ENCODE measurements at places on chromosomes 12 and 14.

- DNase-seq: no peak
These were observed 1.1 kb downstream of the NCAPD2 start for GRCh38 chr12:6494968-6495367.

- no peak for DNase-seq
These were observed 951.2 kb downstream of the FLRT2 start for GRCh38 chr14:86481104-86481503.

DNA sequence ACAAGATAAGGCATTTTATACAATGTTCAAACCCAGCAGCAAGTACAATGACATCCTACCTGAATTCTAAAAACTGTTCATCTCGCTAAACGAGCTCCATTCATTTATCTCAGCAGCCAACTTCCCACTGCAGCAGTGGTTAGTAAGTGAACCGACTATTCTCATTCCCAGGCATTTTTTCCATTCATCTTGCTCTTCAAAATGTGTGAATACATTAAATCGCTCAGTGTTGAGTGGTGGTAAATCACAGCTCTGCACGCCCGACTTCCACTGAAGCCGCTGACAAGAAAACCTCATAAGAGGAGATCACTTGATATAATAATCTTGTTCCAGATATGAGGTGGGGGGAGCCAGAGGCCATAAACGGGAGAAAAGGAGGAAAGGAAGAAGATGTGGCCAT lies 746.2 kb upstream of the USP15 start:
- no peak for DNase-seq

DNA sequence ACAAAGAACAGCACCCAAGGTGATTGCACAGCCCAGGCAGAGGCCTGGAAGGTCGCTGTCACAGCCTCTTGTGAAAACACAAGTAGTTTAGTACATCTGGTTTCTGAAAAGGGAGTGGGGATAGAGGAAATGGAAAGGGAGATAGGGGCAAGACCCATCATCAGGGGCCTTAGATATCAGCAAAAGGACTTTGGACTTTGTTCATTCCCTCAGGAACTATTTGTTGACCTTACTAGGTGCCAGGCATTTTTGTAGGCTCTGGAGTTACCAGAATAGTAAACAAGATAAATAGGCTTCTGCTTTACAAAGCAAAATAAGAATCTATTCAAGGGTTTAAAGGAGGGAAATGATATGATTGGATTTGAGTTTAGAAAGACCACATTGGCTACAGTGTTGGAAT lies 199.4 kb upstream of the CDKN3 start:
- DNase-seq: no peak

DNA sequence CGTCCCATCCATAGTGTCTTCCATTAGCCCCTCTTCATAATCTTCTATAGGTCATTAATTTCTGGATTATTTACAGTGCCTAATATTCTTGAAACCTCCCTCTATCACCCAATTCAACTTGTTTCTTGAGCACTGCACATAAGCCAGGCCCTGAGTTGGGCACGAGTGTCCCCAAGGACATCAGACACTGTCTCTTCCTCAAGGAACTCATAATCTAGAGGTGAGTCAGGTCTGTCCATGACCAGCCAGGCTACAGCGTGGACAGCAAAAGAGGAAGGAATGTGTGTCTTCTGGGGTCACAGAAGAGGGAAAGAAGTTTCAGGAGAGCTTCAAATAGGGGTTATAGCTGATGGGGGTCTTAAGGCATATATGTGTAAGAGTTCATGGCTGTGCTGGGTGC lies 12.5 kb downstream of the SPTB start:
- no peak for DNase-seq

- DNase-seq: no peak
These were observed 158.9 kb upstream of the PLEKHG7 start for GRCh38 chr12:92543840-92544239.

DNA sequence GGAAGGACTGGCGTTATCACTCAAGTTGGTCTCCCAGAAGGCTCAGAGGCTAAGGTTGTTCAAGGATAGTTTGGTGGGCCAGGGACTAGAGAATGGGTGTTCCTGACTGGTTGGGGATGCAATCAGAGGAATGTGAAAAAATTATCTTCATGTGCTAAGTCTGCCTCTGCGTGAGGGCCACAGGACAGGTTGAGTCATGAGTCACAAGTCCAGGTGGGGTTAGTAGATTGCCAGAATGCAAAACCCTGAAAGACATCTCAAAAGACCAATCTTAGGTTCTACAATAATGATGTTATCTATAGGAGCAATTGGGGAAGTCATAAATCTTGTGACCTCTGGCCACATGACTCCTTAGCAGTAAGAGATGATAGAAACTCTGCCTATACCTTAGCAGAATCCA lies 220.1 kb upstream of the EEA1 start:
- DNase-seq: no peak

GRCh38 chr14:96567289-96567899 lies 65.2 kb downstream of the PAPOLA start:
- peak; percentile 10 for DNase-seq

GRCh38 chr12:54980341-54980740 lies 4.2 kb downstream of the TESPA1 start:
- DNase-seq: no peak

DNA sequence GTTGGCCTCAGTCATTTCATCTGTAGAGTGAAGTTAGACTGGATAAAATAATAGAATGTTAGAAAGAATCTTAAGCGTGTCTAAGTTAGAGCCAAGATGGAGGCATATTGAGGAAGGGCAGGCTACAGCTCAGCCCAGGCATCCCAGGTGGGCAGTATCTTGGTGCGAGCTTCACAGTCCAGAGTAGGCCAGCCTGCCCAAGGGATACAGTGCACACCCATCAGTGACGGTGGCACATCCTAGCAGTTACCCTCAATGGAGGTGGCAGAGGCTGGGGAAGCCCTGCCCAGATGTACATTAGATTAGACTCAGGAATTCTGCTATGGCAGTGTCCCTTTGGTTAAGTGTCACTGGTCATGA lies 21.5 kb downstream of the TULP3 start:
- DNase-seq: no peak

DNA sequence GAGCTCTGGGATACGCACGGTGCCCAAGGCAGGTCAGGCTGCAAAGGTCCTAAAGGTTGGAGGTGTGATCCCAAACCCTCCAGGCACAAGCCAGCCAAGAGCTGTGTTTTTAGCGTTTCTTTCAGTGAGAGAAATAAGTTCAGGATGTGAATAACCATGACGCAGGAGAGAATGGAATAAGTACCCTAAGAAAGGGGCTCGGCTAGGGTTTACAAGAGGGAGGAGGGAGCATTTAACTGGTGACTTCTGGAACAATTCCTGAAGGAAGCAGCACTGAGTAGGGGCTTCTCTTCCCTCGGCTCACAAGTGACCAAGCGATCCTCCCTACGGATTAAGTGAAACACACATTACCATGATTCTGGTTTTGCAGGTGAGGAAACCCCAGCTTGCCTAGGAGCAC lies 29.4 kb downstream of the SSH1 start:
- no peak for DNase-seq

DNA sequence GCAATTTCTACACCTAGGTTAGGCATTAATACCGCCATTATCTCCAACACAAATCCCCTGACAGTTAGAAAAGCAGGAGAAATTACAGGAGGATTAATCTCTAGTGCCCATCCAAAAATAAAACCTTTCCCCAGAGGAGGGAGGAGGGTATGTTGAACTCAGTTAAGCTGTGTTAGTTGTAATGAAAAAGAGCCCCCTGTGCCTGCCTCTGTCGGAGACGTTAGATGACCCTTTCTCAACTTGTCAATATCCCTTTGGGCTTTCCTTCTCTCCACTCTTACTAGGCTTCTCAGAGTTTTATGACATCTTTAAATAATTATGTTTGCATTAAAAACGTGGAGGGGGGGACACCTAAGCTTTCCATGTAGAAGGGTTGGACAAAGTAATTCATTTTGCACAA lies 278.2 kb downstream of the PDZRN4 start:
- DNase-seq: no peak

- no peak for DNase-seq
These were observed 8.0 kb upstream of the ASB8 start for GRCh38 chr12:48165089-48165981.

- no peak for DNase-seq
These were observed 27.7 kb upstream of the JDP2 start for GRCh38 chr14:75399843-75400775.

DNA sequence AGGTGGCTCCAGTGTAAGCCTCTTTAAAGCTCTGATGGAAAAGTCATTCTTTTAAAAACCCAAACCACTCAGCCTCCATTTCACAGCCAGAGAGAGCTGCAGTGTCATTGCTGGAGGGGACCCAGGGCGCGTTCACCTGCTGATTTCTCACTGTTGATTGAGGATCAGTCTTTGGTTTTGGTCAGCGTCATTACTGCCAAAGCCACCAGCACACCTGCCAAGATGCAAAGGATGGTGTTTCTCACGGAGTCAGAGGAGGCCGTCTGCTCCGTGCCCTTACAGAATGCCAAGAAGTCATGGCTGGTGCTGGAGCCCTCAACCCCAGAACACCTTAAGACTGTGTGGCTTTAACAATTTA lies 32.8 kb upstream of the BATF start:
- DNase-seq: no peak

DNA sequence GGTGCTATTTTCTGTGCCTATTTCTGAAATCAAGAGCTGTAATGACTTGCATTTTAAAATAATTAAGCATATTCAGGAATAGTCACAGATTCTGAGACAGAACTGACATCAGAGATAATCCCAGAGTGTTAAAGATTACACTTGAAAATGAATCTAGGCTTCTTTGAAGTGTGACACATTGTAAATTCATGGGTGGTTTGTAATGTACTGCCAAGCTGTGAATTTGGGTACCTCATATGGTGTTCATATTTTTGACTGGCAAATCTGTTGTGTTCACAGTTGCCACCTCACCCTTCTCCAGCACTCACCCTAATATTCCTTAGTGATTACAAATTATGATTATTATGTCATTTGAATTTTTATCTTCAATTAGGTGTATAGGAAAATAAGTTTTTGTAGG lies 78.5 kb upstream of the CSRP2 start:
- DNase-seq: no peak

DNA sequence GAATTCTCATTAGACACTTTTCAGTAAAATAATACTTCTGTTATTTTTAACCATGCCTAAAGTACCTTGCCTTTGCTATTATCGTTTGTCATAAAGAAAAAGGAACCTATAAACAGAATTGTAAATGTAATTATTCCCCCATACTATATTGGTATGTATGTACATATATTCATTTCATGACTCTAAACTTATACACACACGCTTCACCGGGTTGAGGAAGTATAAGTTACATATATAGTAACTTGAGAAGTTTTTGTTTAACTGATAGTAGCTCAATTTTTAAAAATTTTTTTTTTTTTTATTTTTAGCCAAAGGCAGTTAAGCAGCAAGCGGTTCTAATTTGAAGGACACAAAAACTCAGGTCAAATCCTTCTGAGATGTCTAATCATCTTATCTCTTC lies 107.6 kb downstream of the PLEKHG7 start:
- no peak for DNase-seq

- DNase-seq: peak; percentile 9
These were observed 378.9 kb downstream of the FUT8 start for GRCh38 chr14:65791191-65791981.

GRCh38 chr12:115758877-115759620 lies 518.4 kb downstream of the MED13L start:
- no peak for DNase-seq

DNA sequence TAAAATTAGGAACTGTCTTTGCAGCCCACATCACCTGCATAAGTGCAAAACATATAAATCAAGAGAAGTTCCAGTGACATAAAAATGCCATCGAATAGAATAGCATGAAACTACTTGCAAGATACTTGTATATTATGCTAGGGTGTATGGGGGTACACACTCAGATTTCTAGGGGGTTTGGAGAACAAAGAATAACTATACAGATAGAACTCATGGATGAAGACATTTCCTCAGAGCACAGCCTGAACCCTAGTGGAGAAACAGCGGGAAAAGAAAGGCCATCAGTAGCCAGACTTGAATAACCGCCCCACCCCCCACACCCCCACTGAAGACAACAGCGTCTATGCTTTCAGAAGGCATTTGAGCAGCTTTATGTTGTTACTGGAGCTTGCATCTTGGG lies 425.8 kb downstream of the NPAS3 start:
- DNase-seq: no peak

GRCh38 chr14:71597287-71597920 lies 334.8 kb upstream of the RGS6 start:
- no peak for DNase-seq

DNA sequence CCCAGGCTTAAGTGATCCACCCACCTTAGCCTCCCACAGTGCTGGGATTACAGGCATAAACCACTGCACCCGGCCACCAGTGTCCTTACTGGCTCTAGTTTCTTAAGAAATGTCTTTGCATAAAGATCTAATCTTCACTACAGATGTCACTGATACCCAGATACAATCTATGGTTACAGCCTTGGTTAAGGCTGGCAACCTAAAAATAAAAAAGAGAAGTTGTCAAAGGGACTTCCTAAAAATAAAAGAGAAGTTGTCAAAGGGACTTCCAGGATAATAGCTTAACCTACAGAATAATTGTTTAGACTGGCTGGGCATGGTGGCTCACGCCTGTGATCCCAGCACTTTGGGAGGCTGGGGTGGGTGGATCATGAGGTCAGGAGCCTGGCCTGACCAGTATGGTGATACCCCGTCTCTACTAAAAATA lies 27.6 kb downstream of the ETFBKMT start:
- no peak for DNase-seq

- DNase-seq: no peak
These were observed 40.0 kb downstream of the MYBPC1 start for GRCh38 chr12:101634724-101635123.

DNA sequence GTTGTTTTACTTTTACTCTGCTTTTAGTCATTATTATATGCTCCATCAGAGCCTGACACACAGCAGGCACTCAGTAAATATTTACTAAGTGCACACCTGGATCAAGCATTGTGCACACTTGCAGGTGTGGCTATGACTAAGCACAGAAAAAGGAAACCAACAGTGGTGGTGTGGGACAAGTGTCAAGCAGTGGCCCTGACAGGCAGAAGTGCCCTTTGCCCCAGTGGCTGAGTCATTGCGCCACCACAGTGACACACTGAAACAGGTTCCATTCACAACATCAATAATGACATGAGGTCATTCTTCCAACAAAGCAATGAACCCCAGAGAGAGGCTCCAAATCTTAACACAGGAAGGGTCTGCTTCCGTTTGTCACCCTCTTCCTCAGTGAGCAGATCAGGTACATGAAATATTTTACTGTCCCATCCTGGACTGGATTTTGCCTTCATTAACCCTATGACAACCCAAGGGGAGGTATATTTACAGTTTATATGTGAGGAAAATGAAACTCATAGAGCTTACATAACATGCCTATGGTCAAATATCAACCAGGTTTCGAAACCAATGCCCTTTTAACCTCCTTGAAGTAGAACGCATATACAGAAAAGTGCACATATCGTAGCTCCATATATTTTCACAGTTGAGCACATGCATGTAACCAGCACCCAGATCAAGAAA lies 82.6 kb upstream of the GTF2A1 start:
- no peak for DNase-seq

All from AG04449 (cell line).